Right hindlimb (tissue), 1 donor: ENCODE measurements at places on chromosomes 4 and X.

GRCh38 chr4:152643153-152644035 lies 36.4 kb downstream of the TMEM154 start:
- no peak for DNase-seq

DNA sequence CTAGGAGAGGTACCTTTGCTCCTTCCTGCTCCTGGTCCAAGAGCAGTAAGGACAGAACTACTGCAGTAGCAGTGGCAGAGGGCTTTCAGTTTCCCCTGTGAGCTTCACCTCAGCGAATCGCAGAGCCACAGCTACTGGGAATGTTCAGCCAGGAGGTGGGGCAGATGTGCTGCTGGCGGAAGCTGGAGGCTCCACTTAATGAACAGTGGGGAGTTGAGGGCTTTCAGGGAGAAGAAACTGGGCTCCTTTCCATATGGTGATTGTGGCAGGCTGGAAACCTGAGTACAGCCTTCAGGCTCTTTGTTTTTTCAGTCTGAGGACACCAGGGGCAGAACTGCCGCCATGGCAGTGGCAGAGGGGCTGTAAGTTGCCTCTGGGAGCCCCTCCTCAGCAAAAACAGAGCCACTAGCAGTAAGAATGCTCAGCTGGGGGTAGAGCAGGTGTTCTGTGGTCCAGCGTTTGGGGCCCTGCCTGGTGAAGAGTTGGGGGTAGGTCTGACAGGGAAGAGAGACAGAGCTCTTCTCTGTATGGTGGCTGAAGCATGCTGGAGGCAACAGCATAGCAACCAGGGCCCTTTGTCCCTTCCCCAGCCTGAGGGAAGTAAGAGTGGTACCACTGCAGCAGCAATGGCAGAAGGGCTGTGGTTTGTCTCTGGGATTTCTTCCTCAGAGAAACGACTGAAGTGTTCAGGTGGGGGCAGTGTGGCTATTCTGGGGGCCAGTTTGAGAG lies 106.0 kb upstream of the GRXCR1 start:
- DNase-seq: no peak

GRCh38 chr4:185190306-185190856 lies 13.4 kb downstream of the CFAP97 start:
- no peak for DNase-seq

DNA sequence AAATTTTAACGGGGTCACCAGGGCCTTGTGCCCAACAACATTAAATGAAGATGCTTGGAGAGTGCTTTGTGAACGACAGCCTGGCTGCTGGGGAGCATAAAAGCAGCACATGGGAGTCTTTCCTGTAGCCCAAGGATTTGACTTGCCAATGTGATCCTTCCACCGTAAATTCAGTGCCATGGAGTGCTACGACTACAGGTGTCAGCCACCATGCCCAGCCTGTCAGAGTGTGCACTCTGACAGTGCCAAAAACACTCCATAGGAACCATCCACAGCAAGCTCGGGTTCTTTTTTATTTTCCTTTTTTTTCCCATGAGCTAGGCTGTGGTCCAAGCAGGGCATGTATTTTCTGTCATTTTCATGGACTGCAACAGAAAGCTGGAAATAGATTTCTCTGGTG lies 156.9 kb downstream of the NLGN4X start:
- DNase-seq: no peak

- DNase-seq: no peak
These were observed 996.8 kb downstream of the PCDH19 start for GRCh38 chrX:99413317-99413716.

- DNase-seq: peak; percentile 17
These were observed 2.7 kb upstream of the SRPK3 start for GRCh38 chrX:153778181-153778580.

GRCh38 chr4:6986072-6986780 lies 56.9 kb upstream of the TADA2B start:
- peak; percentile 43 for DNase-seq

GRCh38 chr4:48970471-48970921 lies 15.6 kb upstream of the CWH43 start:
- no peak for DNase-seq

DNA sequence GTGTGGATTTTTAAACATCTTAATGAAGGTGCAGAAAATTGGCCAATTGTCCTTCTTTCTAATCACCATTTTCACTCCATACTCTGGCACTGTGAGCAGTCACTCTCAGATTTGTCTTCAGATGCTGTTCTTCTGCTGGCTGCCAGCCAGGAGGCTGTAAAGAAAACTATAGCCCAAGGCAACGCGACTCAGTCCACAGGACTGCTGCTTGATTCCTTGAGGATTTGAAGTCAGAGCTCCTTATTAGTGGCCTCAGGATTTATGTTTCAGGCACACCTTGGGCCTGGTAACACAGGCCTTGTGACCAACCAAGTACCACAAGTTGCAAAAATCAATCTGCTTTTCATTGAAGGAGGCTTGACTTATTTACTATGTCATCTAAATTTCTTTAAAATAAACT lies 342.6 kb downstream of the GPM6A start:
- no peak for DNase-seq

DNA sequence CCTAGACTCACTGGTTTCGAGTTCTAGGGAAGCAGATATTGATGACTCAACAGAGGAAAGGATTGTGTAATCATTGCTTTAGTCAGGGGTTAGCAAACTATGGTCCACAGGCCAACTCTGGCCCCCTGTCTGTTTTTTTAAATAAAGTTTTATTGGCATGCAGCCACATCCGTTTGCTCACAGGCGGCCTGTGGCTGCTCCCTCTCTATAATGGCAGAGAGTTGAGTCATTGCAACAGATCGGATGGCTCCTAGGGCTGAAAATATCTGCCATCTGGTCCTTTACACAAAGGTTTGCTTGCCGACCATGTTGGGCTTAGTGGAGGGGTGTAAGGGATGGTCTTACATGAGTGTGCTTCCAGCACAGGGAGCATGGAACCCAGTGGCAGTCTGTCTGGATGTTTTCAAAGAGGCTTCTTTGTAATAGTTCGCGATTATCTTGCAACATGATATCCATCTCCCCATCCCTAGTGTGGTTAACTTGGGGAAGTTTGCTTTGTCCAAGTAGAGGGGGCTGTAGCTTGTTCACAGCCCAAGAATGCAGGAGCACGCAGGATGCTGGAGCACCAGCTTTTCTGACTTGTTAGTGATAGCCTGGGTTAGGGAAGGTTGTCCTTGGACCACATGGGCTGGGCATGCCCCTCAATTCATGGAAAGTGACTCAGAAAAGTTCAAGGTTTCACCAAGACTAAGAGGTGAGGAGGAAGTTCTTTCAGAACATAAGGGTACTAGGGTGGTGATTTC lies 59.3 kb upstream of the CLDN34 start:
- no peak for DNase-seq

DNA sequence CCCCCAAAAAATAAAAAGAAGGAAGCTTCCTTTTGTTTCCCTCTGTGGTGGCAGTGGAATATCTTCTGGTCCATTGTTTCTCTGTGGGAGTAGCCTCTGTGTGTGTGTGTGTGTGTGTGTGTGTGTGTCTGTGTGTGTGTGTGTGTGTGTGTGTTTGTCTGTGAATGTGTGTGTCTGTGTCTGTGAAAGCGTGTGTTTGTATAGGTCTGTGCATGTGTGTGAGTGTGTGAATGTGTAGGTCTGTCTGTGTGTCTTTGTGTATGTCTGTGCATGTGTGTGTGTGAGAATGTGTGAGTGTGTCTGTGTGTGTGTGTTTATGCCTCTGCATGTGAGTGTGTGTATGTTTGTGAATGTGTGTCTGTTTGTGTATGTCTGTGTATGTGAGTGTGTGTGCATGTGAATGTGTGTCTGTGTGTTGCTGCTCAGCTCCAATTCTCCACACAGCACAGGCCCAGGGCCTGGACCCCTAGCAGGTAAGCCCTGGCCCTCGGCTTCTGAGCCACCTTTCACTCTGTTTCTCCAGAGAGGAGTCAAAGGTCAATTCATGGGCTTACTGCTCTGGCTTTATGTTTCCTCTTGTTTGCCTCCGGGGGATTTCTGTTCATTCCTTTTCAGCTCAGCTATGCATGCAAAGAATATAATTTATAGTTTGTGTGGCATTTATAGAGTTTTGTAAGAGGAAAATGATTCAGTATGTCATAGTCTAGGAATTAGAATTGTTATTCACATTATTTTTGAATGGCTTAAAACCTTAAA lies 89.8 kb downstream of the UCHL1 start:
- no peak for DNase-seq

- no peak for DNase-seq
These were observed 71.8 kb downstream of the NBDY start for GRCh38 chrX:56800801-56801200.

DNA sequence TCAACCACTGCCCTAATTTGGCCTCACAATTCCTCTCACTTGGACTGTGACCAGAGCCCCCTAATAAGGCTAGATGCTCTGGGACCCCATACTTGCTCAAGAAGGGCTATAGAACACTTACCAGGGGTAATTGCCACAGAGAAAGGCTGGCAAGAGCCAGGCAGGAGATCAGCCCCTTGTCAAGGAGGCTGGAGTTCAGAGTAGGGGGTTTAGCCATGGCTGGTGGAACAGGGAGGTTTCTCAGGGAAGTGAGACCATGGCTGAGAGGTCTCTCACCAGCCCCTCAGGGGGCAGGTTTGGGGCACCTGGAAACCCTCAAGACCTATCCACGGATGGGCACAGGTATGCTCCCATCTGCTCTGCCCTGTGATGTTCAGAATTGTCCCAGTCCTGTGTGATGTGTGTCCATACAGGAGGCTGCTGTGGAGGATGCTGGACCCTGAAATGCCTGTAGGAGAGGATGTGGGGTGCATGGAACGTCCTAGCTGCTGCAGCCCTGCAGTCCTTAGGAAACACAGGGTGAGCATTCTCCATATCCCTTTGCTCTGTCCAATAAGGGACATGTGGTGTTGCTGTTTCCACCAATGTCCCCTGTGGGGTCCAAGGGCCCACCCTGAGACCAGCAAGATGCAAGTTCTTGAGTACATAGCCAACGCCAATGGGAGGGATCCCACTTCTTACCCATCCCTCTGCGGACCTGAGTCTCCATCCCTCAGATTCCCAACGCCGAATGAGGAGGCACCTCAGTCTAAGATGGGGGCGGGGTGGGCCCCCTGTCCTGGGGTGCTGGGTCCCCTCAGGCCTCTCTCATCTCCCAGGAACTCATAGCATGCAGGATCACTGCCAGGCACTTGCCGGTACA lies 16.4 kb upstream of the HSFX1 start:
- no peak for DNase-seq

DNA sequence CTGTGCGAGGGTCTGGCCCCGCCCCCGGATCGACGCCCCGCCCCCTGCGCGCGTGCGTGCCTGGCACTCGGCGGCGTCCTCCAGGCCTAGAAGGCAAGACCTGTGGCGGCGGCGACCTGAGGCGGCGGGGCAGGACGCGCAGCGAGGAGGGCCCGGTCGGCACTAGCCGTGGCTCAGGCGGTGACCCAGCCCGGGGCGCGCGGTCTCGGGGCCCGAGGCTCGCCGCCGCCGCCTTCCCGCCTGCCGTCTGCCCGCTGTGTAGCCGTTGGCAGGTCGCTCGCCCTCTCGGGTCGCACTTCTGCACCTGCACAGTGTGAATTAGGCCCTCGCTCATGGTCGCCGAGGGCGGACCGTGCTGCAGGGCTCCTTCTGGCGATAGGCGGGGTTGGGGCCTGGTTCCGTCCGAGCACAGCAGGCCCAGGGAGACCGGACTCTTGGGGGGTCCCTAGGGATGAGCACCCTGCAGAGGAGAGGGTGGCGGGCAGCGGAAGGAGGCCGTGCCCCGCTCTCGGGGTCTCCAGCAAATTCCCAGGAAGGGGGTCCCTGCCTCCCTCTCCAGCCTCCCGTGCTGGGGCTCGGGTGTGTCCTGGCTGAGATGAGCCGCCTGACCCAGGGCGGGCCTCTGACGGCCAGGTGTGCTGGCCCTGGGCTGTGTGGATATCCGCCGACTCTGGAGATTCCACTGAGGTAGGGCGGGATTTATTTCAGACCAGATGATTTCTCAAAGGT lies 557 bp upstream of the FAM53A start:
- DNase-seq: peak; percentile 31

- DNase-seq: no peak
These were observed 130.2 kb upstream of the FAM9B start for GRCh38 chrX:9164086-9164485.

GRCh38 chrX:152991123-152991522 lies 2.8 kb downstream of the PNMA5 start:
- DNase-seq: no peak

DNA sequence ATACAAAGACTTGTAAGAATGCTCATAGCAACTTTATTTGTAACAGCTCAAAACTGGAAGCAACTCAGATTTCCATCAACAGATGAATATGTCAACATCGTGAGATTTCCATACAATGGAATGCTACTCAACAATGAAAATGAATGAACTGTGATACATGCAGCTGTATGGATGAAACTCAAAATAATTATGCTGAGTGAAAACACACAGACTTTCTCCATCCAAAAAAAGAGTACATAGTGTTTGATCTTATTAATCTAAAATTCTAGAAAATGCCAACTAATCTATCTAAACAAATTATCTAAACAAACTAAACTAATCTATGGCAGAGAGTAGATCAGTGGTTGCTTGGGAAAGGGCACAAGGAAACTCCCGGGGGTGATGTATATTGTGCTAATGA lies 42.7 kb downstream of the PPP1R2C start:
- no peak for DNase-seq

DNA sequence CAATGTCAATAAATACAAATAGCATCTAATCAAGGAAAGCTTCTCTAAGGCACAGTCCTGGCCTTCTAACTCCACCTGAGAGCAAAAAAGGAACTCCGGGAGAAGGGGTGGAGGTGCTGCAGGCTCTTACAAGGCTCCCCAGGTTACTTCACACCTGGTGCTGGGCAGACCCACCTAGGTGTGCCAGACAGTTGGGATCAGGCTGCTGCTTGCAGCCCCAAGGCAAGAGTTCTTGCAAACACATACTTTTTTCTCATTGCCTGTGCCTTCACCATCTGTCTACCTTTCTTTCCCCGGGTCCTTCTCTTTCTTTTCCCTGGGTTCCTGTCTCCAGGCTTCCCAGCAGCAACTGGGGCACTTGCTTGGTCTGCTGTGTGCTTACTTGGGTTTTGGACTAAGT lies 81.4 kb upstream of the STIM2 start:
- no peak for DNase-seq

DNA sequence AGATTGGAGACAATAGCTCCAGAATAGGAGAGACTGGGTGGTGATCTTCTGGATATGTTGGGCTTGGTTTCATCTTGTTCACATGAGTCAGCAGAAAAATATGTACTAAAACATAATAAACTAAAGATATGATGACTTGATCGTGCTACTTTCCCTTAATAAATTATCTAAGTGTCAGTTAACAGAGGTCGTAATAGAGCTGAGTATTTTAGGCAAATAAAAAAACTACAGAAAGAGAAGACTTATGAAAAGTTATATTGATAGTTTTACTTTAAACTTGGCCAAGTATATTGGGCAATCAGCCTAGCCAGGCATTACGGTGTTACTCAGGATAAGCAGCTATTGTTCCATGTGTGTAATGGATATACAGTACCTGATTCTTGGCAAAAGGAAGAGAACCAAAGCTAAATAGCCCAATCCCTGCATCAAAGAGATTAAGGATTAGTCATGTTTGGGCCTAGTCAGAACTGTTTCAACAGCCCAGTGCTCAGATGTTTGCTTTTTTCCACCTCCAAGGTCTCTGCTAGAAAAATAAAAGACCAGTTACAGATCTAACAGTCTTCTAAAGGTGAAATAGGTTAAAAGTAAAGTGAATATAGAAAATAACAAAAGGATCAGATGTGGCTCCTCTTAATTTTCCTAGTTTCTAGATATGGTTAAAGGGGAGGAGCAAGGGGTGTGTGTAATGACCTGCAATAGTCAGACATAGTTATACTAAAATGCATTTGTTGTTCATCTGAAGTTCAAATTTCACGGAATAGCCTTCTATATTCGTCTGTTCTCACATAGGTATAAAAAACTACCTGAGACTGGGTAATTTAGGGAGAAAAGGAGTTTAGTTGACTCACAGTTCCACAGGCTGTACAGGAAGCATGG lies 262.6 kb downstream of the ADGRL3 start:
- DNase-seq: no peak

- peak; percentile 16 for DNase-seq
These were observed 102.8 kb downstream of the ITIH6 start for GRCh38 chrX:54695231-54695630.
